Stimulated activated CD4-positive, alpha-beta T cell treated with anti-CD3 and anti-CD28 coated beads, Interleukin-1b, Interleukin-23, amount 100 ng/mL, for 1 hour (primary cell): ENCODE measurements at places on chromosomes 5 and 9.

- no peak for DNase-seq
Measured at GRCh38 chr5:107455111-107455544, 215.6 kb downstream of the EFNA5 start.

DNA sequence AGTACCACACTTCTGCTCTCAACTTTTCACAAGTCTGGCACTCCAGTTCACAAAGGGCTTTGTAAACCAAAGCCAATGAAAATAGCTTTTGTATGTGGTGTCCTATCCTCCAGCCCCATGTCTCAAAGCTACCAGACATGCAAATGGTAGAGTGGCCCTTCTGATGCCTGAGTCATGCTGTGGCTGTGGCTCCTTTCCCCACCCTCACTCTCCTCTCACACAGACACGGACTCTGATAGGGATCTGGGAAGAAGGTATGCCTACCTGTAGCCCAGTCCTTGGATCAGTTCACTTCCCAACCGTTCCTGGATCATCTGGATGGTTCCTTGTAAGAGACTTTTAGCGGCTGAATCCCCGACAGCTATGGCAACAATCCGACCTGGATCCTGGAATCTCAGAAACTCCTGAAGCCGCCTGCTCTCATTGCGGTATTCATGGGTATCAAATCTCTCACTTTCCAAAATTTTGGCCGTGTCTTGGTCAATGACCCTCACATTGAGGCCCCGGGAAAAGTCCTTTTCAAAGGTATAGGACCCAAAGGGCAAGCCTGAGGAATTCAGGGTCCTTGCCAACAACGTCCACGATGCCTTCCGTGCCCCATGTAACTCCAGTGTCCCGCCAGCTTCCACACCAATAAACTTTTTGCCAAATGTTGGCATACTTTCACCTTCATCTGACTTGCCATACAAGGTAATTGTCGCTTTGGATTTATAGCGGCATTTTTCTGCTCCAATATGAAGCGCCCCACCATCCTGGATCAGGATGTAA, 23.4 kb downstream of the CEMIP2 start:
- DNase-seq, result no peak

DNA sequence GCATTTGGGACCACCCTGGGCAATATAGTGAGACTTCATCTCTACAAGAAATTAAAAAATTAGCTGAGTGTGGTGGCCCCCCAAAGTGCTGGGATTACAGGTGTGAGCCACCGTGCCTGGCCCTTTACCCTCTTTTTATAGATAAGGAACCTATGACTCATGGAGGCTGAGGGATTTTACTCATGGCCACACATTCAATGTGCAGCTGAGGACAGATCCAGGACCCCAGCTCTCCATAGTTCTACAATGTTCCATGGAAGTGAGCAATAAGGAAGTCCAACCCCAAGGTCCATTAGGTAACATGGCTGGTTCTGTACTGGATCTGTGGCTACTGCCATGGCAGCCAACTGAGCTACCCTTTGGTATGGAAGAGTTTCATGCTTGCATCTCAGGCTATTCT, 25.3 kb upstream of the PDZD2 start:
- no peak for DNase-seq

DNA sequence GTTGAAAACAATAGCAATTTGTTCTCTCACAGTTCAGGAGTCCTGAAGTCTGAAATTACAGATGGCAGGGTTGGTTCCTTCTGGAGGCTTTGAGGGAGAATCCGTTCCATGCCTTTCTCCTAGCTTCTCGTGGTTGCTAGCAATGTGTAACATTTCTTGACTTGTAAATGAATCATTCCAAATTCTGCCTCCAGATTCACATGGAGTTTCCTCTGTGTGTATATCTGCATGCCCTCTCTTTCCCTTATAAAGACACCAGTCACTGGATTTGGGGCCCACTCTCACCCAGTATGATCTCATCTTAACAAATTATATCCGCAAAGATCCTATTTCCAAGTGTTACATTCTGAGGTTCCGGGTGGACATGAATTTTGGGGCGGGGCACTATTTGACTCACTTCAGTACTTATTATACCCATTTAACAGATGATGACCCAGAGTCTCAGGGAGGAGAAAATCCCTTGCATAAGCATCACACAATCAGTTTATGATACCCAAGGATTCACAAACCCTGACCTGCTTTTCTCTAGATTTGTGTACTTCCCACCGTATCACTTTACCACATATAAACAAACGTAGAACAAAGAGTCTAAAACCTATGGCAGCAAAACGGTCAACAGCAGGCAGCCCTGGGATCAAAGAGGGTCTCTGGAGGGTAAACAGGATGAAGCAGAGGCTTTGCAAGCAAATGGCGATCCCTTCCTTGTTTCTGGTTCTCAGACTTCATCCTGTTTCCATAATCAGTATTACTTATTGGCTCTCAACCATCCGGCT, 93.7 kb downstream of the C9orf152 start:
- DNase-seq, result no peak

- DNase-seq, result no peak
Measured at GRCh38 chr5:143479394-143479793, 75.9 kb upstream of the NR3C1 start.

GRCh38 chr5:100273846-100274580, 261.2 kb upstream of the FAM174A start:
- DNase-seq, result no peak
